Neural cell (in vitro differentiated cells): ENCODE measurements at places on chromosomes 4 and X. TPM values are rescaled to one million over a fixed set of nuclear protein-coding genes. Genes with fewer than 3 reads are reported as not detected.

NAA11 gene
- polyA plus RNA-seq = not detected in 2 replicates

SRPX gene
- polyA plus RNA-seq = 0.52 and 2.1 TPM in 2 replicates

F8 gene
- polyA plus RNA-seq = 2.1 TPM in 2 replicates

USP17L12 gene
- polyA plus RNA-seq = not detected in 2 replicates

MED12 gene
- polyA plus RNA-seq = 5.6 and 28.2 TPM in 2 replicates

MBNL3 gene
- 0.09 and 0.22 TPM in 2 replicates for polyA plus RNA-seq

SPANXN3 gene
- not detected in 2 replicates for polyA plus RNA-seq

PDGFRA gene
- polyA plus RNA-seq = 0.40 and 0.43 TPM in 2 replicates

TIGD2 gene
- polyA plus RNA-seq = 4.7 and 5.9 TPM in 2 replicates

AMBN gene
- 1.2 and 1.5 TPM in 2 replicates for polyA plus RNA-seq

TTC29 gene
- polyA plus RNA-seq = not detected in 2 replicates

RTL9 gene
- polyA plus RNA-seq = 0.56 and 0.58 TPM in 2 replicates
